ENCODE measurements at places on chromosomes 16 and 17.

DNA sequence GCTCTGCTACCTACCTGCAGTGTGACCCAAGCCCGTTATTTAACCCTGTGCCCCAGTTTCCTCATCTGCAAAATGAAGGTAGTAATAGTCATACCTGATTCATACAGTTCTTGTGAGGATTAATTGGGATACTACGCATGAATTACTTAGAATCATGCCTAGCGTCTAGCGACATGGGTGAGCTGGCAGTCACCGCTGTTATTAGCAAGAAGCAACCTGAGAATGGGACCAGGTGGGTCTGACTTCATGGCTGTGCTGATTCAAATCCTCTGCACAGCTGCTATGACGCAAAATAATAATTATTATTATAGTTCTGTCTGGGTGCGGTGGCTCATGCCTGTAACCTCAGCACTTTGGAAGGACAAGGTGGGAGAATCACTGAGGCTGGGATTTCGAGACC lies 7.9 kb downstream of the SOCS1 start:
- no peak for DNase-seq

DNA sequence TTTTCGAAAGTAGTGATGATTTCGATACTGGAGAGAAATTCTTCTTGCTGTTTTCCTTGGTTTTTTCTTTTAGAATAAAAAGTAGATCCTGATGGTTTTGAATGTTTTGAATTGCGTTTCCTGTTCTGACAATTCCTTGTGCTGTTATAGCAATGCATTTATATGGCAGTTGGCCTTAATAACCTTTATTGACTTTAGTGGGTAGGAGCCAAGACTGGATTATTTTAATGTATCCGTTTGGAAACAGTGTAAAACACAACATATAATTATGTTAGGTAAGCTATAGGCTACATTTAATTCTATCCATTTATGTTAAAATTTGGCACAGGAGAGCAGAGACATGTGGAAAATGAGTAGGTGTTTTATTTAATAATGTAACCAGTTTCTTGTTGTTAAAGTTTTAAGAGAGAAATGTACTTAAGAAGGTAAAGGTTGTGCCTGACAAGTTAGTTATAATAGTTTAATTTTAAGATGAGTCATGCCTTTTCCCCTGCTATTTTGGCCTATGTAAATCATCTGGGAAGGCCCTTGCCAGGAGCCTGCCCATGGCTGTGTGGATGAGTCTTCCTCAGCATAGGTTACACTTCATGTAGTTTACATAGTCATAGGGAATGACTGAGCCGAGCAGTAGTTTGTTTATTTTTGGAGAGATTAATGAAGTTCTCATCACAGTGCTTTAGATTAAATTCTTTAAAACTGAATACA lies 189.9 kb downstream of the FTO start:
- DNase-seq = no peak

DNA sequence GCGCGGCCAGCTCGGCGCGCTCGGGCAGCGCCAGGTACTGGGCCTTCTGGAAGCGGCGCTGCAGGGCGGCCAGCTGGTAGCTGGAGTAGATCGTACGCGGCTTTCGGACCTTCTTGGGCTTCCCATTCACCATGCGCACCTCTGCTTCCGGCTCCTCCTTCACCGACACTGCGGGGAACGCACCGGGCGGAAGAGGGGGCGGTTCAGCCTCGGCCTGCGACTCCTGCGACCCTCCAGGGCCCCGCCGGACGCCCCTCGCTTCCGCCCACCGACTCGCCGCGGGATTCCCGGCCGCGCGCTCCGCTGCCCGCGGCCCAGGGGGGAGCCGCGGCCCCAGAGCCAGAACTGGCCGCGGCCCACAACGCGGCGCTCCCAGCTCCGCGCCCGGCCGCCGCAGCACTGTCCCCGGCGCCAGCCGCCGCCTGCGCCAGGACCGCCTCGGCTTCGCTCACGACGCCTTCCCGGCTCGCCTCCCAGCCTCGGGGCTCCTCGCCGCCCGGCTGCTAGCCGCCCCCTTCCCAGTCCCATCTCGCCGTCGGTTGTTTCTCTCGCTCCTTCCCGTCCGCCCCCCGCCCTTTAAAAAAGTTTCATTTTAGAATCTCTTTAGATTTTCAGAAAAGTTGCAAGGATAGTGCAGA lies 1.5 kb downstream of the DLX3 start:
- no peak for DNase-seq

GRCh38 chr17:14474591-14474990 lies 173.7 kb downstream of the HS3ST3B1 start:
- no peak for DNase-seq

- DNase-seq = peak; percentile 15
These were observed 982 bp downstream of the SPAG9 start for GRCh38 chr17:51119415-51120356.

- DNase-seq = no peak
These were observed 16.7 kb downstream of the SOCS3 start for GRCh38 chr17:78343187-78343542.

- DNase-seq = no peak
These were observed 270.0 kb downstream of the SLC39A11 start for GRCh38 chr17:72822358-72823023.

DNA sequence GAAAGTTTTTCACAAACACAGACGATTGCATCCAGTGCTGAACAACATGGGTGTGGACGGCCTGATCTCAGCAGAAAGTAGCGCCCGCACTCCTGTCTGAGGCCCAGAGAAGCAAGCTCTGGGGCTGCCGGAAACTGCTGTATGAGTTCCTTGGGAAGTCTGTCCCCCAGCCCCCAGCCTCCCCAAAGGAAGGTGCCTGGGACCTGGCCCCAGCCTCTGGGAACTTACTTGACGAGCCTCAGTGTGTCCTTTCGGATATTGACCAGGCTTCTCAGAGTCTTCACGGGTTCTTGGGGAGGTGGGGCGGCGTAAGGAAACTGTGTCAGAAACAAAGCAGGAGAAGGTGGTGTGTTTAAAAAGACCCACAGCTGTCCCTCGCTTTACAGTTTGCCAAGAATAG lies 32.4 kb upstream of the FOXJ1 start:
- no peak for DNase-seq

DNA sequence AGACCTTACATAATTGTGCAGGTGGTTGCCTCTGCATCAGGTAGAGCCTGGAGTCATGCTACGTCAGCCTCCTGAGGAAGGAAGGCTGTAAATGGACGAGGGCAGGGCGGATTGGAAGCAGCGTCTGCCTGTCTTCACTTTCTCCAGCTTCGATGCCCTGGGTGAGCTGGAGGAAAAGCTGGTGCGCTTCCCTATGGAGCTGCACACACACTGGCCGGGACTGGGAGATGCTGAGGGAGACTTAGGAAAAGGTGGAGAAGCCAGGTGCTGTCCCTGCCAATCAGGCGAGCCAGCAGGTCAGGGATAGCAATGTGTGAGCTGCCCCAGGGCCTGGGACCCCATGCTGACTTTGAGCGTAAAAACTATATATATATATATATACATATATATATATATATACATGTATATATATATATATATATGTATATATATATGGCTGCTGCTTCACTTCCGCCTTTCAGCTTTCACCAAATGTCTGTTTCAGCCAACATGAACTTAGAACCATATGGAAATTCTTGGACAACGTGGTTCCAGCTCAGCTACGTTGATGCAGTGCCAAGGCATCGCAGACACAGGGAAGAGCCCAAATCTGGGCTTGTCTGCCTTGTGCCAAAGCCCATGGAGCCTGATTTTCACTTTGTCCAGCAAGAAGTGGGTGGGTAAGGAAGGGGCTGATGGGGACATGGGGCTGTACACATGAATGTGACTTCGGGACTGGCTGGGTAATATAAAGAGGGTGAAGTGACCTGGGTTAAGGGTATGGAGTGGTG lies 71.5 kb upstream of the NKD1 start:
- DNase-seq = no peak

- no peak for DNase-seq
These were observed 3.7 kb upstream of the NPIPB15 start for GRCh38 chr16:74372369-74372768.

- DNase-seq = no peak
These were observed 49.0 kb downstream of the SNX20 start for GRCh38 chr16:50631985-50632576.

- DNase-seq = no peak
These were observed 102.9 kb downstream of the HIC1 start for GRCh38 chr17:2157675-2158395.

GRCh38 chr17:55690105-55690508 lies 32.6 kb downstream of the TMEM100 start:
- no peak for DNase-seq

DNA sequence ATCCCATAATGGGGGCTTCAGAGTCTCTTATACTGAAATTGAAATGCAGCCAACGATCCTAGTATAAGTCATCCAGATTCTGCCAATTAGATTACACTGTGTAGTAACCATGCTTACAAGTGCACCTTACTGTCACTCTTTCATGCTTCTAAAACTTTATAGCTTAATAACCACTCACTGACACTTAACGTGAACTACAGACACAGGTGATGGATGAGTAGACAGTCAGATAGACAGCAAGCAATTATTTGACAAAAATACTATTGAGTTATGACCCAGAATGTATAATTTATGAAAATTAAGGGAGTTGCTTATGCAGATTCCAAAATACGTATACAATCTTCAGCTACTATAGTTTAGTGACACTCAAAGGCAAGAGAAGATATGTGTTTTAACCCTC lies 6.3 kb downstream of the CDH8 start:
- no peak for DNase-seq

GRCh38 chr16:30867747-30868146 lies 26.1 kb downstream of the BCL7C start:
- no peak for DNase-seq

DNA sequence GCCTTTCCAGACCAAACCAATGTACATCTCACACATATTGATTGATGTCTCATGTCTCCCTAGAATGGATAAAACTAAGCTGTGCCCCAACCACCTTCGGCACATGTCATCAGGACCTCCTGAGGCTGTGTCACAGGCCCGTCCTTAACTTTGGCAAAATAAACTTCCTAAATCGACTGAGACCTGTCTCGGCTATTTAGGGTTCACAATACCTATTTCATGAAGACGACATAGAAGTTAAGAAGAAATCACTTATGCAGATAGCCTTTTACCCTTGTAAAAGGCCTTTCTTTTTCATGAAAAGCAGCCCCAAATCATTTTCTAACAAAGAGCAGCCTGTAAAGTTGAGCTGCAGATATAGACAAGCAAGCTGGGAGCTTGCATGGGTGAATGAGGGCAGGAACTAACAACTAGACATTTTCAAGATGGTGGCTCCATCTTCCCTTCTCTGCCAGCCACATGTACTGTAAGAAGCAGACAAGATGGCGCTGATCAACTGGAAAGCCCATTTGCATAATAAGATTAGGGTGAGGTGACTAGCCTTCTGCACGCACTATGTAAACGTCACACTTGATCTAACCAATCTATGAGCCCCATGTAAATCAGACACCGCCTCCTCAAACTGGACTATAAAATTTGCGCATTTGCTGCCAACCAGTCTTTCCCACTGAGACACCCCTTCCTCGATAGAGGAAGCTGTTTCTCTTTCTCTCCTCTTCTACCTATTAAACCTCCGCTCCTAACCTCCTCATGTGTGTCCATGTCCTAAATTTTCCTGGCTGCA lies 4.7 kb upstream of the KDM8 start:
- no peak for DNase-seq

DNA sequence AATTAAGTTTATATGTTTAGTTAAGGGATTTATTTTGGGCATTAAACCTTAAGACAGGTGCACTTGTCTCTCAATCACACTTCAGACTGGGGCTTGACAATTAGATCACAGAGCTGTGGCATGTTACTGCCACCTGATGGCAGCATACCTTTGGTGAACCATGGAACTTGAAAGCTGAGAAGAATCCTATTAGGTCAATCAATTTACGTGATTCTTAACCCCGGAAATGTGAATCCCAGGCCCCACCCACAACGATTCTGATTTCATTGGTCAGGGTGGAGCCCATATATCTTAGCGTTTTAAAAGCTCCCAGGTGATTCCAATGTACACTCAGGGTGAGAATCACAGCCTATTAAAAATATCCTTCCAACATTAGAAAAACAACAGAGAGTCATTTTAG lies 91.0 kb downstream of the GSG1L start:
- peak; percentile 20 for DNase-seq

- DNase-seq = no peak
These were observed 23.7 kb upstream of the WSCD1 start for GRCh38 chr17:6046431-6046830.

GRCh38 chr16:83554096-83554495 lies 253.7 kb upstream of the HSBP1 start:
- no peak for DNase-seq

DNA sequence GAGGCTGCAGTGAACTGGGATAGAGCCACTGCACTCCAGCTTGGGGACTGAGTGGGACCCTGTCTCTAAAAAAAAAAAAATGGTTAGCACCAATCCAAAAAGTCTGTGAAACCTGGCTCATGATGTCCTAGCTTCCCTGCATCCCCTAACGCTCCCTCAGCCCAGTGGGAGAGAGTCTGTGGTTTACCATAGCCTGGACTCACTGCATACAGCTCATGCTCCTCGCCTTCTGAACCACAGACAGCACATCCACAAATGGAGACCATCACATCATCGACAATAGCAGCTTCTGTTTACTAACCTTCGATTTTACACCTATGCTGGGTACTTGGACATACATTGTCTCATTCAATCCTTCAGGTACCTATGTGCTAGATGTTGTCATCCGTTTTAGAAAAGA lies 43.6 kb downstream of the NLRC5 start:
- DNase-seq = no peak

- DNase-seq = no peak
These were observed 239.6 kb upstream of the FOXF1 start for GRCh38 chr16:86270696-86271095.

- DNase-seq = no peak
These were observed 119.1 kb downstream of the FTO start for GRCh38 chr16:53822936-53823529.

GRCh38 chr16:57152096-57153093 lies 33.4 kb downstream of the PSME3IP1 start:
- no peak for DNase-seq

- DNase-seq = no peak
These were observed 54.8 kb downstream of the NFAT5 start for GRCh38 chr16:69620573-69620972.

DNA sequence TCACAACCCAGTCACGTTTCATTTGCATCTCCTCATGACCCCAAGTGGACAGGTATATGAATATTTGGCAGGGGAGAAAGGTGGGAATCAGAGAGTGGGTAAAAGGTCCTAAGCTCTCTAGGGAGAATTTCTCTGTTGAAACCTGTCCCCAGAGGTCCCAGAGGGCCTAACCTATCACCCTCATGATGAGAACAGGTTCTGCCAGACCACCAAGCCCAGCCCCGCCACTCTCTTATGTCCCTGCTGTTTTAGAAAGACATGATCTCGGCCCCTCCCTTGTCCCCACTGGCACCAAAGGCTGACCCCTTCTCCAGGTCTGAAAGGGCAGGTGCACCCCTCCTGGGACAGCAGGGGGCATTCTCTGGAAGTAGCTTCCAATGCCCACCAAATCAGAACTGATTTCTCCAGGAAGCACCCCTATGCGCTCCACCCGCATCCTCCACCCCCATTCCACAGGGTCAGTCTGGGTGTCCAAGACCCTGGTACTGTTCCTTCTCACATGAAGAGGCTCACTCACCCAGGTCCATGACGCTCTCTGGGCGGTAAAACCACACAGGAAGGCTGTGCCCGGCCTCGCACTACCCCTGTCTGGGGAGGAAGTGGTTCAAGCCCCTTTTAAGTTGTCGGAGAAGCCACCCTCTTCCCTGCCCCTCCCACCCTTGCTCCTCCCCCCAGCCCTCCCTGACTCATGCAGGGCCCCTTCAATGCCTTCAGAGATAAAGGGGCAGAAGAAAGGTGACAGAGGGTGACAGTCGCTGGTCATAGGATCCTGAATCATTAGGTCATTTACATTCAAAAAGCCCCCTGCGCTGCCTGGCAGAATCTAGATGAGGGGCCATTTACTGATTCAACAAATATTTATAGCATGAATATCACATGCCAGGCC lies at the start of gene CCR7:
TSS of gene CCR7 (minus strand) at position 590 of the 886 bp plus-strand sequence. CDS start at position 527, 63 bp downstream.
- peak; percentile 63 for DNase-seq

Measured in stimulated activated CD4-positive, alpha-beta T cell treated with anti-CD3 and anti-CD28 coated beads, Interleukin-1b, Interleukin-23, amount 100 ng/mL, for 4 hours (primary cell).